ENCODE measurements at places on chromosomes 4 and X. TPM values are rescaled to one million over a fixed set of nuclear protein-coding genes. Genes with fewer than 3 reads are reported as not detected.

DNA sequence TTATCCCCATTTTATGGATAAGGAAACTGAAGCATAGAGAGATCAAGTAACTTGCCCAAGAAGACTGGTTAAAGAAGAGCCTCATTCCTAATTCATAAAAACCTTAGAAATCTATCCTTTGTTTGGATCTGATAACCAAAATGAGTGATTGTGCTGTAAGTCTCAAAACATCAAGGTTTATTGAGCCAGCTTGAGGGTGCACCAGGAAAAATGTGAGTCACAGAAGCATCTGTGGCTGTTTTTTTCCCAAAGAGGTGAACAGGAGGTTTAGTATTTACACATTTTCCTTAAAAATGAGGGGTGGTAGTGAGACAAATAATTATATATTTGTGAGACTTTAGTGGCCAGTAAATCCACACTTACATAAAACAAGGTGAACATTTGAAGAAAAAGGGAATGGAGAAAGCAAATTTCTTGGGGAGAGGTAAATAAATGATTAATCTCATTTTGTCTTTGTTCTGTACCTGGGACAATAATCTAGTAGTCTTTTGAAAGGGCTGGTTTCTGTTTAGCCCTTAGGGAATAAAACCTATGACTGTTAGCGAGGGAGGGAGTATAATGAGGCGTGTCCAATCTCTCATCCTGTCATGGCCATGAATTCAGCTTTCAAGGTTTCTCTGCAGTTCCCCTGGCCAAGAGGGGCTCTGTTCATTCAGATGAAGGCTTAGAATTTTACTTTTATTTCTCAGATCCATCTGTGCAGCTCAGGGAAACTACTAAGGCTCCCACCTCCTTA lies 12.2 kb upstream of the FMR1 start:
- DNase-seq: no peak

DNA sequence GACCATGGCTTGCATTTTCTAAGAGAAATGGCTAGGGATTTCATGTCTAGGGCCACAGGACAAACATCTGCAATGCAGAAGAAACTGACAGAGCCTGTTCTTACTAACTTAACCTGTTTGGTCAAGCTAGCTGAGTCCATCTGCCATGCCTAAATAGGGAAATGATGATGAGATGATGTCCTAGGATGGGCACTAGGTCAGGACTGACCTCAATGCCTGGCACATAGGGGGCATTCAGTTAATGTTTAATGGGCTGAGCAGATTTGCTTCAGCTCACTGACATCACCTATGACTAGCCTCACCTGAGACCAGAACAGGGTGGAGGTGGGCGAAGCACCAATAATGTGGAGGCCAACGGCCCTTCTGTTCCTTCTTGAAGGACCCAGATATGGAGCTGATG lies 174.2 kb upstream of the SCML1 start:
- no peak for DNase-seq

DNA sequence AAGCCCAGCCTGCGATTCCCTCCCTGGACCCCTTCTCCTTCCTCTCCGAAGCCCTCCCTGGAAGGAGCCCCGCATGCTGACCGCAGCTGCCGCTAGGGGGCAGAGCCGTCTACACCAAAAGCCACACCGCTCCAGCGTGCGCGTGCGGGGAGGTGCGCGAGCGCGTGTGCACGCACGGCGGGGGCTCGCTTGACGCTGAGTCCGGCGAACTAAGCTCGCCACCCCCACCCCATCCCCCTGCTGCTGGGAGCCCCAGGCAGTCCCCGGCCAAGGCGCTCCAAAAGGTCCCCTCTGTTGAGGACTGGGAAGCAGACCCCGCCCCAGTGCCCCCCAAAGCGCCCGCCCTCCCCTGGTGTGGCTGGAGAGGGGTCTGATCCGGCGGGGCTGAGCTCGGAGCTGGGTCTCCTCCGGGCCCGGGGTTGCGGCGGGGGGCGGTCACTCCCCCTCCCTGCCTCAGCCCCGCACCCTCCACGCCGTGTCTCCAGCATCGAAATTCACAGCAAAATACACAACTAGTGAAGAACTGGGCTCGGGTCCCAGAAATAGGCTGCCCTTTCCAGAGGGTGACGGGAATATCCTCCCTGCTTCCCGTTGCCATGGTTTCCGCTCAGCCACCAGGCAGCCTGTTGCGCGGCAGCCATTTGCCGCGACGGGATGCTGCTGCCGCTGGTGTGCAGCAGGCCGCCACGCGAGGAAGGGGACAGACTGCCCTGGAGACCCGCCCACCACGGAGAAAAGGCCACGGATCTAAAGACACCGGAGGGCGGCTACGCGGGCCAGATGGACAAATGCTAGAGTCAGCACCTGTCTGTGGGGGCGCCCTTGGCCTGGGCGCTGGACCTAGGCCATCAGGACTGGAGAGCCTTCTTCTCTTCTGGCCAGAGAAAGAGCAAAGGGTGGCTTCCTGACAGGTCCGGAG lies 11.2 kb upstream of the CCNQ start:
- DNase-seq: peak; percentile 85

The FAM53A gene
- 10.5 TPM for total RNA-seq

DNA sequence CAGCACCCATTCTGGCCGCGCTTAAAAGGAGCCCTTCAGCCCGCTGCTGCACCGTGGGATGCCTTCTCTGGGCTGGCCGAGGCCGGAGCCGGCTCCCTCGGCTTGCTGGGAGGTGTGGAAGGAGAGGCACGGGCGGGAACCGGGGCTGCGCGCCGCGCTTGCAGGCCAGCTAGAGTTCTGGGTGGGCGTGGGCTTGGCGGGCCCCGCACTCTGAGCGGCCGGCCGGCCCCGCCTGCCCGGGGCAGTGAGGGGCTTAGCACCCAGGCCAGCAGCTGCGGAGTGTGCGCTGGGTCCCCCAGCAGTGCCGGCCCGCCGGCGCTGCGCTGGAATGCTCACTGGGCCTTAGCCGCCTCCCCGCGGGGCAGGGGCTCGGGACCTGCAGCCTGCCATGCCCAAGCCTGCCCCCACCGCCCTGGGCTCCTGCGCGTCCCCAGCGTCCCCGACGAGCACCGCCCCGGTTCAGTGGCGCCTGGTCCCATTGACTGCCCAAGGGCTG lies 111.3 kb downstream of the PCDH18 start:
- no peak for DNase-seq

- DNase-seq: no peak
These were observed 27.3 kb upstream of the STS start for GRCh38 chrX:7119950-7120877.

The FAM9B gene
- not detected for total RNA-seq

The CENPVL3 gene
- total RNA-seq: 5.5 TPM

GRCh38 chr4:62640296-62640695 lies 1440.2 kb downstream of the ADGRL3 start:
- DNase-seq: peak; percentile 38

DNA sequence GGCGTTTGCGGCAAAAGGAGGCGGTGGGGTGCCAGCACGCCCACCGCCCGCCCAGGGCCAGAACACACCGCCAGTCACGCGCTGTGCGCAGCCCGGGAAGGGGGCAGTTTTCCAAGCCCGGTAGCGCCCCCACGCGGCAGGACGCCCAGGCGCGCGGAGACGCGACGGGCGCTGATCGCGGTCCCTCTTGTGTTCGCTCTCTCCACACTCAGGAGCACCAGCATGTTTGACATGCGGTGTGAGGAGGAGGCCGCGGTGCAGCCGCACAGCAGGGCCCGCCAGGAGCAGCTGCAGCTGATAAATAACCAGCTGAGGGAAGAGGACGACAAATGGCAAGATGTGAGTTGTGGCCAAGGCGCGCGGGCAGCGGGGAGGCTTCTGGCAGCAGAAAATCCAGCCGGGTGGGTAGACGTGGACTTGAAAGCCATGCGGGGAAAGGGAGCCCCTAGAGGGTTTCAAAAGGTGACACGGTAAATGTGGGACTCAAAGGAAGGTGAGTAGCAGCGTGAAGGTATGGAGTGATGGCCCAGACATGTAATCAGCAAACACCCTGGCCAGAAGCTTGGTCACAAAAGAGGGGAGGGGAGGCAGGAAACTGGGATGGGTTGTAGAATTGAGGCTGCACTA lies 104.1 kb downstream of the PHOX2B start:
- peak; percentile 93 for DNase-seq

The GUCY1A1 gene
- total RNA-seq: 52.2 TPM

The MGARP gene
- total RNA-seq: 0.34 TPM

The TBL1X gene
- total RNA-seq: 34.5 TPM

DNA sequence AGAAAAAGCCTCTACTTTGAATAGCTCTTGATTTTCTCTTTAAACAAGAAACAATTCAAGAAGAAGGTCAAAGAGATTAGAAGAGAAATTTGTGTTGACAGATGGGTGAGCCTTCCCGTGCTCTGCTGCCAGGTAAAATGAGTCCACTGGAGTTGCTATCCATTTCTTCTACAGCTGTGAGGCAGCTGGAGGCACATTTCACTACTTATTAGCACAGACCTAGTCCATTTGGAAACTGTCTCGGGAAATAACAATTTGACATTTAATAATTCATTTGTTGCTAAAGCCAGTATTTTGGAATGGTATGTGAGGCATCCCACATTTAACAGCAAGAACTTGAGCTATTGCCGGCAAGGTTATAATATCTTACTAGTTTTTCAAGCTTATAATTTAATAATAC lies 396.8 kb upstream of the GRIA3 start:
- DNase-seq: no peak

GRCh38 chr4:124459941-124460310 lies 252.6 kb downstream of the ANKRD50 start:
- no peak for DNase-seq

The COL4A5 gene
- 389 TPM for total RNA-seq

DNA sequence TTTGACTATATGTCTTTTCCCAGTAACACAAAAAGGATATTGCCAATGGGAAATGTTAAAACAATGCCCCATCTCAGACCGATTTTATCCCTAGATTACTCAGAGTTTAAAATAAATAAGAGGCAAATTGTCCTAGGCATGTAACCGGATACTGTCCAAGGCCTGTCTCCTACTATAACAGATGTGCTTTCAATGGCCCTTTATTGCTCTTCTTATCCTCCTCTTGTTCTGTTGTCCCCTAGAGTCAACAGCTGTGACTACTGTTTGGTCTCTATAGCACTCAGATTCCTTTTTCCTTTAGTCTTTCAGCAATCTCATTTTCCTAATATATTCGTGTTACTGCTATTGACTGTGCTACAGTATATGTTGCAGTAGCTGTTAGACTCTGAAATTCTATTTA lies 66.8 kb upstream of the PLS3 start:
- no peak for DNase-seq

The CT45A1 gene
- not detected for total RNA-seq

- no peak for DNase-seq
These were observed 49.2 kb upstream of the MND1 start for GRCh38 chr4:153295131-153295755.

The GCNA gene
- 1.1 TPM for total RNA-seq

The MAGEB10 gene
- total RNA-seq: not detected

GRCh38 chr4:55458164-55458563 lies 62.4 kb downstream of the TMEM165 start:
- no peak for DNase-seq

The NXF2B gene
- total RNA-seq: not detected

DNA sequence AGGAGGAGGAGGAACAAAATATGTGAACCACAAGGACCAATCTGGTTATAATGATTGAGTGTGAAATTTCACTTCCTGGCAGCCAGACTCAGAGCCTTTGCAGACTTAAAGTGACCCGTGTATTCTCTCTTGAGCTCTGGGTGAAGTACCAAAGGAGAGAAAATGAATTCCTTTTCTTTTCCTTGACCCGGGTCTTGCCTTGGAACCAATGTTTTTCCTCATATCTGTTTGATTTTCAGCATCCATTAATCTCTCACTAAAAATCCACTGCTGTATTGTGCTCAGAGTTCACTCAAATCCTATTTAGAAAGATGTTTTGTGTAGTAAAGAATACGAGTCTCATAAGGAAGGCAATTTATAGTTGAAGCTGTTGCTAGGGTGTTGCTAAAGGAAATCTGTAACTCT lies 78.3 kb upstream of the C1QTNF7 start:
- DNase-seq: no peak

GRCh38 chr4:77151241-77151640 lies 5.8 kb upstream of the CCNG2 start:
- DNase-seq: no peak

The DNAAF6 gene
- not detected for total RNA-seq

The CFAP47 gene
- total RNA-seq: 0.34 TPM

The LIAS gene
- total RNA-seq: 19.1 TPM

DNA sequence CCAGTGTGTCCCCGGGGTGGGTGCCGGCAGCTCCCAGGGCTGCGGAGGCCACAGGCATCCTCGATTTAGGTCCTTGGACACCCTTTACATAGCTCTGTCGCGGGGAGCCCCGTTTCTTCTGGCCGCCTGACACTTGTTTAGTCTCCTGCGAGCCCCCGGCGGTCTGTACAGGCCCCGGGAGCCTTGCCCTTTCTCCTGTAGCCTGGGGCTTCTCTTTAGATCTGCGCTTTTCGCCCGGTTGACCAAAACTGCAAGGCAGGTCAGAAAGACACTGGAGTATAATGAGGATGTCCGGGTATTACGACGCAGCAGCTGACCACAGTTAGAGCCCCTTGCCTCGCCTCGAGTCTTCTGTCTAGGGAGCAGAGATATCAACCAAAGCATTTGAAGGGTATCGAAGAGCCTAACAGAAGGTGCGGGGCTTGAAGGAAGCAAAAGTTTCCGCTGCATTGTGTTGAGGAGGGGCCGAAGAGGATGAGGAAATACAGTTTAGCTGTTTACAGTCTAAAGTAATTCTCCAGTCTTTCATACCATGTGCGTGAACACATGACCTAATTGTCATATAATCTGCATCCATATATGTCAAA lies 479 bp downstream of the BRCC3 start:
- DNase-seq: no peak

GRCh38 chr4:170657761-170658160 lies 568.0 kb upstream of the AADAT start:
- no peak for DNase-seq

GRCh38 chr4:90689739-90690138 lies 562.5 kb downstream of the CCSER1 start:
- no peak for DNase-seq

- DNase-seq: no peak
These were observed 21.0 kb downstream of the MAOA start for GRCh38 chrX:43676971-43677572.

GRCh38 chr4:8820178-8821102 lies 51.2 kb downstream of the HMX1 start:
- no peak for DNase-seq

GRCh38 chr4:69330345-69331047 lies 50.2 kb downstream of the UGT2B28 start:
- DNase-seq: no peak

GRCh38 chr4:10333942-10334341 lies 123.3 kb downstream of the ZNF518B start:
- no peak for DNase-seq

- DNase-seq: no peak
These were observed 45.3 kb downstream of the ANK2 start for GRCh38 chr4:113094802-113095201.

The EXOC1 gene
- total RNA-seq: 30.1 TPM

- DNase-seq: no peak
These were observed 1.9 kb downstream of the ENPP6 start for GRCh38 chr4:184215709-184216328.

The CT47B1 gene
- total RNA-seq: not detected

GRCh38 chr4:180640193-180640592 lies 1603.0 kb upstream of the TENM3 start:
- DNase-seq: no peak

The ANXA3 gene
- total RNA-seq: 87.2 TPM

The KCNIP4 gene
- total RNA-seq: 2.6 TPM

- DNase-seq: no peak
These were observed 25.9 kb downstream of the PGM2 start for GRCh38 chr4:37852376-37852775.
